ENCODE measurements at places on chromosomes 6 and 20. TPM values are rescaled to one million over a fixed set of nuclear protein-coding genes. Genes with fewer than 3 reads are reported as not detected.
A peak's percentile ranks its signal among the peaks of the same experiment; 100 is the strongest.

DNA sequence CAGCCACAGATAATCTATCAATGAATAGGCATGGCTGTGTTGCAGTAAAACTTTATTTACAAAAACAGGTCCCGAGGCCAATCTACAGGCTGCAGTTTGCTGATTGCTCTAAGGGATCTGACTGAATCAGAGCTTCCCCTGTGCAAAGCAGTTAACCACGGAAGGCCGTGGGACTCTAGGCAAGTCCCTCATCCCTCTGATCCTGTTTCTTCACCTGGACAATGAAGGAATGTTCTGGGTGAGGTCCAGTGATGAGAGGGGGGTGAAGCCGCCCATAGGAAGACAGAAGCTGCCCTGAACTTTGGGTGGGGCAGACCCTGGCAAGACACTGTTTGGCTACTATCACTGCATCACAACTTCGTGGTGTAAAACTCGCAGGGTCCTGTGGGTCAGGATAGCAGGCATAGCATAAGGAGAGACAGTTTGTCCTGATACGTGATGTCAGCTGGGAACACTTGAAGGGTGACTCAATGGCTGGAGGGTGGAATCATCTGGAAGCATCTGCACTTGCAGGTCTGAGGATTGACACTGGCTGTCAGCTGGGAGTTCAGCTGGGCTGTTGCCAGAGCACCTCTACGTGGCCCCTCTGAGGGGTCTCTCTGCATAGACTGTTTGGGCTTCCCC is 33.3 kb upstream of the TGM2 start:
- no peak for DNase-seq

DNA sequence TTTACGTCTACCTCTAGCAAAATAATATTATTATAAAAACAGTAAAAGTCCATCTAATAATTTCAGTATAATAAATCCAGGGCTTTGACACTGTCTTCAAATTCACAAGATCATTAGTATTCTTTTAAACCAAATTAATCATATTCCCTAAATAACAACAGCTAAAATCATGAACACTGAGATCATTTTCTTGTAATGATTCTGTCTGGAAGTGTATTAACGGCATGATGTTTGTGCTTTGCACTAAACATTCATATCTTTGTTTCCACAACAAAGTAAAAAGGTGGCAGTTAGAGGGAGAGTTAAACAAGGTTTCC is 18.8 kb downstream of the HIVEP2 start:
- DNase-seq: no peak

DNA sequence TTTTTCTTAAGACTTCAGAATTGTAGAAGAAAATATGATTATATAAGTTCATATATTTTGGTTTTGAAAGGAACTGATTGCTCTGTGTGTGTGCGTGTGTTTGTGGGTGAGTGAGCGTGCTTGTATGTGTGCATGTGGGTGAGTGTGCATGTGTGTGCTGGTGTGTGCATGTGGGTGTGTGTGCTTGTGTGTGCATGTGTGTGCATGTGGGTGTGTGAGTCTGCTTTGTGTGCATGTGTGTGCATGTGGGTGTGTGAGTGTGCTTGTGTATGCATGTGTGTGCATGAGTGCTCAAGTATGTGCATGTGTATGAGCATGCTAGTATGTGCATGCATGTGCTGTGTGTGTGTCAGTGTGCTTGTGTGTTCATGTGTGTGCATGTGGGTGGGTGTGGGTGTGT is 238.5 kb downstream of the CDC5L start:
- no peak for DNase-seq

- no peak for DNase-seq
Measured at GRCh38 chr6:69012211-69012610, 377.1 kb downstream of the ADGRB3 start.

DNA sequence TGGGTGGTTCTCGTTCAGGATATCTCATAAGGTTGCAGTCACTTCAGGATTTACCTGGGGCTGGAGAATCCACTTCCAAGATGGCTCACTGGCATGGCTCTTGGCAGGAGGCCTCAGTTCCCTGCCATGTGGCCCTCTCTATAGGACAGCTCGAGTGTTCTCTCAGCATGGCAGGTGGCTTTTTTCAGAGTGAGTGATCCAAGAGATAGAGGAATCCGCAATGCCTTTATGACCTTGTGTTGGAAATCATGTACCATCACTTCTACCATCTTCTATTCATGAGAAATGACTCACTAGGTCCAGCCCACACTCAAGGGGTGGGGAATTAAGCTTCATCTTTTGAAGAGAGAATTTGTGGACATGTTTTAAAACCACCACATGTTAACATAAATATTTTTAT is 37.8 kb downstream of the PPP1R16B start:
- no peak for DNase-seq

DNA sequence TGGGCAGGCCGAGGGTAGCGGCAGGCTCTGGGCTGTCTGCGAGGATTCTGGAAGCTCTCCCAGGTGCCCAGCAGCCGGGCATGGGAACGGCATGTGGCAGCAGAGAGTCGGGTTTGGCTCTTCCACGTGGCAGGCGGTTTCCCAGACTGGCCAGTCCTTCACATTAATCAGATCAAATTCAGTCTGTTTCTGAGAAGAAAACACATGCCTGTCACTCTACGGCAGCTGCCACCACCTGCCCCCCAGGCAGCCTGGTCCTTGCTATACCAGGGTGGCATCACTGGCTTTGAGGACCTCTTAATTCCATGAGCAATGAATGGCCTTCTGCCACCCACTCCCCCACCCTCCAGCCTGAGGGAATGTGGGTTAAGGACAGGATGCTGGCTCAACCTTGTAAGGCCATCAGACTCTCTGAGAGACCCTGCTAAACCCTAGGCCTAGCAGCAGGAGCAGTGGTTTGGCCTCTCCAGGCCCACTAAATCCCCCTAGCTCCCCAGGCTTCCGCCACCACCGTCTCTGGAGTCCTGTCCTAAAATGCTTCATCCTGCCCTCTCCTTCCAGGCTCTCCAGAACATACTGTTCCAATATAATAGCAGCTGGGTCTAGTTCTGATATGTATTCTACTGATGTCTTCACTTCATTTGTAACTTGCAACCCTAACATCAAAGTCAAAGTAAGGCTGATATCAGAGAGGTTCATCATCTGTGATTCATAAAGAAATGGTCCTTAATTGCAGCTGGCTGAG is 47.8 kb downstream of the PLCG1 start:
- DNase-seq: no peak

- DNase-seq: peak; percentile 87
Measured at GRCh38 chr20:36541227-36541767, at the start of gene MYL9. Gene MYL9 (plus strand): TSS chr20:36541519. CDS start chr20:36544885, 3,366 bp downstream.

GRCh38 chr6:117448011-117448410 is 22.3 kb upstream of the ROS1 start:
- DNase-seq: no peak

- no peak for DNase-seq
Measured at GRCh38 chr20:57278457-57278856, 12.0 kb upstream of the BMP7 start.

DNA sequence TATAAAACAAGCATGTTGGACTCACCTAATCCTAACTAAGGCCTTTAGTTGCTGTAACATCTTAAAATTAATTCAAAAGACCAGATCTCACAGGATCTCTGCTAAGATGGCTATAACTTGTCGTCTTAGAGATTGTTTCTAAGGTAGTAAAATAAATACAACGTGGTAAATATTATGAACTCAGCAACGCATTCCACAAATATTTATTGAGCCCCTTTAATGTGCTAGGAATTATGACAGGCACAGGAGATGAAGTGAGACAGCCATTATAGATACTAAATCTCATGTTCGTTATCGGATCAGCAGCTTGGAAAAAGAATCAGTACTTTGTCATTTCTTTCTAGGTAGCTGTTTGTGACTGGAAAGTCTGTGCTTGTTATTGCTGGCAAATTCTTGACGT is 20.9 kb upstream of the MCM3 start:
- no peak for DNase-seq

GRCh38 chr20:50879649-50880550 is 51.3 kb downstream of the ADNP start:
- DNase-seq: no peak

DNA sequence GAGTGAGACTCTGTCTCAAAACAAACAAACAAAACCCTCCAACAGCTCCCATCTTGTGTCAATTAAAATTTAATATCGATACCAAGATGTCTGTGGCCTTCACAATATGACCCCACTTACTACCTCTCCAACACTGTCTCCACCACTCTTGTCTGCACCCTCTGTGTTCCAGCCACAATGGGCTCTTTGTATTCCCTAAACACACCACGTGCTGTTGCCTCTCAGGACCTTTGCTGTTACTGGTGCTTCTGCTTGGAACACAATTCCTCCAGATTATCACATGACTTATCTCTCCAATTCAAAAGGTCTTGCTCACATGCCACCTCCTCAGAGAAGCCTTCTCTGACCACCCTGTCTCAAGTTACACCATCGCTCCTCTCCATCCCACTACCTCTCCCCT is 6.0 kb upstream of the HCK start:
- no peak for DNase-seq

DNA sequence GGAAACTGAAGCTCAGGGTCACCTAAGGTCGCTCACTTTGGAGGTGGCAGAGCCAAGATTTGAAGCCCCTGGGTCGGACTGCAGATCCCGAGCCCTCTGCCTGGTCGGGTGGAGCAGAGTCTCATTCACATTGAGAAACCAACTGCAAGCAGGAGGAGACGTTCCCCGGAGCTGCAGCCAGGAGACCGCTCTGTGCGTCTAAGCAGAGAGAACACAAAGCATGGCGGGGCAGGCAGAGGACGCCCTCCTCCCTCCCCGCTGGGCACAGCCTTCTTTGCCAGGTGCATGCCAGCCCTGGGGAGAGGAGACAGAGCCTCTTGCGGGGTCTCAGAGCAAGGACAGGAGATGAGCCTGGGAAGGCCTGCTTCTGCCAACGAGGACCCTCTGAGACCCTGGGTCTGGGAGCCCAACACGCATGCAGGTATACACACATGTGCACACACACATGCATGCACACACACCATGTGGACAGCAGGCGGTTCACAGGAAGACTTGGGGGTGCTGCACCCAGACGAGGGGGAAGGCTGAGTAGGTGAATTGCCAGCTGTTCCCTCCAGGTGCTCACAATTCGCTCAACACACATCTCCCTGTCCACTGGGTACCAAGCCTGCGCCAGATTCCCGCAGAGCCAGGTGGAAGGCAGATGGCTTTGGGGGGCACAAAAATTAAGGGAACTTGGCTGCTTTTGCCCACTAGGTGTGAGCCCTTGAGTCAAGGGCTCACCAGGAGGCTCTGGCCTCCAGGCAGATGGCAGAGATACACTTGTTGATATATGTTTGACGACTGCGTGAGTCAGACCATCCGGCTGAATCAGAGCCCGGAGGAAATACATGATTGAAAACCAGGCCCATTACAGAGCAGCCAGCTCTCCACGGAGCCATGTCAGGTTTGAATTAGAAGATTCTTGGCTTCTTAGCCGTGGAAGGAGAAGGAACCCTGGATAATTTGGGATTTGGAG is 5.5 kb upstream of the NTSR1 start:
- DNase-seq: no peak

GRCh38 chr6:54970337-54970736 is 123.8 kb downstream of the FAM83B start:
- no peak for DNase-seq

DNA sequence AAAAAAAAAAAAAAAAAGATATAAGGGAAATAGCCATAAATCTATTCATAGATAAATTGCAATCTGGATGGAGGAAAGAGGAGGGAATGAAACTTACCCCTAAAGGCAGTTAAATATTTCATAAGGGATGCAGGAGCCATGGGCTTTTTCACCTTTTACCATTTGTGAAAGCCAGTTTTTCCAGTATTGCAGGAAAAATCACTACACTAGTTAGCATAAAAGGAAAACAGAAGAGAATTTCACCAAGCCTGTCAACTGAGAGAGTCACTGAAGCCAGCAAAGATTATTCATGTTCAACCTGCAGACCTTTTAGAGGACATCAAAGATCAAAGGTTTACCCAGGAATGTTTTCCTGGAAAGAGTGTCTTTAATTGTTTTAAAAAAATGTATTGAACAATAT is 969.7 kb downstream of the KIF16B start:
- no peak for DNase-seq

DNA sequence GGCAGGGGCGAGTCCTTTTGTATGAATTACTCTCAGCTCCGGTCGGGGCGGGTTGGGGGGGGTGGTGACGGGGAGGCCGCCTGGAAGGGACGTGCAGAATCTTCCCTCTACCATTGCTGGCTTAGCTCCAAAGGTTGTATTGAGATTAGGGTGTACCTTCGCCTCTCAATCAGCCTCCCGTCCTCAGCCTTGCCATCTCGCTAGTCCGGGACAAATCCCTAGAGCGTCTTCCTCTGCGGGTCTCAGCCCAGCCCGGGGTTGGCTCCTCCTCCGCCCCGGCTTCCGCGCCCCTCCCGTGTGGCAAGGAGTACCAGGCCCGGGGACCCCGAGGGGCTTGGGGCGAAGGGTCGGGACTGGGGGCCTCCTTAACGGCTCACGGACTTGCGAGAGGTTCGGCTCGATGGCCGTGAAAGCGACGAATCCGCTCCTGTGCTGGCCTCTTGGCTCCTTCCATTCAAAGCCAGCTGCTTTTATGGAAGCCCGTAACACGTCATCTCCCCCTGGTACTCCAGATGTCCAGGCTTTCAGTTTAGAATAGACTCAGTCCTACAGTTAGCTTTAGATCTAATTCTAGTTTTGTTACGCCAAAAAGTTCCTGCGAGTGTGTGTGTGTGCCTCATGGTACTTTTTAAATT is 636 bp upstream of the EEF1A1 start:
- DNase-seq: peak; percentile 76

- no peak for DNase-seq
Measured at GRCh38 chr6:139580592-139581484, 206.4 kb upstream of the CITED2 start.

DNA sequence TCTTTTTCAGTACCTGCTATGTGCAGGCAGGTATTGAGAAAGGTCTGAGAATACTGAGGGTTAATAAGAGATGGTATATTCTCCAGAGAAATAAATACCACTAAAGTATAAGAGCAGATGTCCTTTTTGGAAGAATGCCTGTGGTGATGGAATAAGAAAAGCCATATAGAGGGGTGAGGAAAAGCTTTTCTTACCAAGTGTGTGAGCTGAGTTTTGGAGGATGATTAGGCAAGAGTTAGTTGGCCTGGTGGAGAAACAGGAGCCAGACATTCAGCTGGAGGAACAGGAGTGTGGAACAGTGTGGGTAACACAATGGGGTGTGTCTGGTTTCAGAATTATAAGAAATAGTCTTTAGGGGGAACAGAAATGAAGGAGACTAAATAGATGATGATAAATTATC is 19.9 kb downstream of the ZNF451 start:
- no peak for DNase-seq

GRCh38 chr6:100144991-100145390 is 151.0 kb upstream of the MCHR2 start:
- DNase-seq: no peak

- no peak for DNase-seq
Measured at GRCh38 chr6:109322825-109323224, 59.4 kb downstream of the CD164 start.

- DNase-seq: no peak
Measured at GRCh38 chr6:13156381-13156780, 172.0 kb downstream of the TBC1D7 start.

- DNase-seq: no peak
Measured at GRCh38 chr6:23713211-23713610, 412.8 kb upstream of the NRSN1 start.

- DNase-seq: no peak
Measured at GRCh38 chr6:56450882-56451739, 191.6 kb downstream of the DST start.

The CPXM1 gene
- 23.1 TPM for total RNA-seq

The SMIM13 gene
- total RNA-seq: 6.2 TPM

The OR5V1 gene
- not detected for total RNA-seq

The CST2 gene
- total RNA-seq: not detected

The TRIM40 gene
- 0.33 TPM for total RNA-seq

The C20orf141 gene
- total RNA-seq: not detected

Measured in breast epithelium (tissue), 4 donors.